Cardiac fibroblast (primary cell): ENCODE measurements at places on chromosomes 4 and X.
A peak's percentile ranks its signal among the peaks of the same experiment; 100 is the strongest.

DNA sequence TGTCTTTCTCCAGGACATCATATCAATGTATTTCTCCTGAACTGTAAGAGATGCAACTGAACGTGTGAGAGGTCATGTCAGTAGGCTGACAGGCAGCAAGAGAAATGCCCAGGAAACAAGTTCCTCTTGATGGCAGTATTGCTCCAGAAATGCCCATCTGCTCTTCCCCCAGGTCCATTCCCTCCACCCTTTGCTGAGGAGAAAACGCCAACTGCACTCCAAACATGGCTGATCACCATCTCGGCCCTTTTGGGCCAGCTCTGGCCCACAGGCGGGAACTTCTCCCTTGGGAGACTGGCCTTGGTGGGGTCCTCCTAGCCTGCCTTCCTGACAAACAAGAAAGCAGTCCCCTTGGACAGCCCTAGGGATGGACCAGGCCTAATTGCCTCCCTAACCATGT lies 276.5 kb upstream of the AGTR2 start:
- peak; percentile 11 for DNase-seq

DNA sequence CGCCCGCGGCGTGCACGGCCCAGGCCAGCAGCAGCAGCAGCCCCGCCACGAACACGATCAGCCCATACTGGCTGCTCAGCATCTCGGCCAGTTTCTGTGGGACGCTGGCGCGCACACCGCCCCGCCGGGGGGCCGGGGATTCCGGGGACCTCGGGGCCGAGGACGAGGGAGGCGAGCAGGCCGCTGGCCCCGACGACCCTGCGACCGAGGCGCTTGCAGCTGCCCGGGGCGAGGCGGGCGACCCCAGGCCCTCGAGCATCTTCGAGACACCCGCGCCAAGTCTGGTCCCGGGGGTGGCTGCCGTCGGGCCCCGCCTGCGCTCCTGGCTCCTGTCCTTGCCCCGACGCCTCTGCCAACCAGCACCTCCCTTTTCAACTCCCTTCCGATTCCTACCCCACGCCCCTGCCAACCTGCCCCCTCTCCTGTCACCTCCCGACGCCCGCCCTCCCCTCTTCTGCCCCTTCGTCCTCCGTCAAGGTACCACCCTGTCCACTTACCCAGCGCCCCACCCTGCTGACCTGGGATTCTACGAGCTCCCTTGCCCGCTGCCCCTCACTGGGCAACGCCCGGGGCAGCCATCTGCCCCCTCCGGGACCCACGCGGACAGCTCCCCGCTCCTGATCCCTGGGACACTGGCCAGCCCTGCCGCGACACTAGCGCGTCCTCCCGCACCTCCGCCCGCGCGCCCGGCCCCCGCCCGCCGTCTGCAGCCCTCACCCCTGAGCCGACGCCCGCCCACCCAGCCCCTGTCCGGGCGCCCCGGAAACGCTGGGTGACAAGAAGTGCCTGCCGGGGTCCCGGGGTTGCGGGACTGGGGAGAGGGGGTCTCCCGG lies at the start of gene OTOP1:
Gene OTOP1 (minus strand): TSS at position 324 of the 833 bp plus-strand sequence. CDS start 65 bp downstream, at position 259.
- no peak for DNase-seq

DNA sequence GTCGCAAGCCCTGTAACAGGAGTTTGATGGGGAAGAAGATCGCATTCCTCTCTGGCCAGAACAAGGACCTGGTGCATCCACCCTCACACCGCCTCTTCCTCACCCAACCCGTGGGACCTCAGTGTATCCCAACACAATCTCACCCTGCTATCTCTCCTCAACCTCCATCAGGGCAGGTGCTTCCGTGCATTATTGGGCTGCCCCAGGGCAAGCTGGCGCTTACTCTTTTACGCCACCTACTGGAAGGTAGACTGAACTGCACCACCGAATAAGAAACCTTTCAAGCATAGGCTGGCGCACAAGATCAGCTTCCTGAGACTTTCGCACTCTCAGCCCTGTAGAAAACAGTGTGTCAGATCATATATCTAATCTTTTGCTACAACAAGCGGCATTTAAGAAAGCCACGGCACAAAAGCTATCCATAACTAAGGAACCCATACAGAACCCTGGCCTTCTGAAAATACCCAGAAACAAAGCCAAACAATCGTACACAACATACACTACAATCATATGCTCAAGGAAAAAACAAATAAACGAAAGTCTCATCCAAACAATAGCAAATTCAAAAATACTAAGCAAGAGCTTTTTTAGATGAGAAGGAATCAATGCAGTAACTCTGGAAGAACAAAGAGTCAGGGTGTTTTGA lies 209.3 kb downstream of the UGT8 start:
- DNase-seq: peak; percentile 1

DNA sequence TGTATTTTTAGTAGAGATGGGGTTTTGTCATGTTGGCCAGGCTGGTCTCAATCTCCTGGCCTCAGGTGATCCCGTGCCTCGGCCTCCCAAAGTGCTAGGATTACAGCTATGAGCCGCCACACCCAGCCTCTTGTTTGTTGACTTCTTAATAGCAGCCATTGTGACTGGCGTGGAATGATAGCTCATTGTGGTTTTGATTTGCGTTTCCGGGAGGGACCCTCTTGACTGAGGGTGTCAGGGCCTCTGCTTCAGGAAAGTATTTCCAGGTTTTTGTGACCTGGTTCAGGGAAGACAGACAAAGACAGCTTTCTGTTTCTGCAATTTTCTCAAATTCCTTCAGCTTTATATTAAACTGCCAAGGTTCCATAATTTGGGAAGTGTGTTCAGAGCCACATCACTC lies 15.1 kb downstream of the CSF2RA start:
- DNase-seq: no peak

DNA sequence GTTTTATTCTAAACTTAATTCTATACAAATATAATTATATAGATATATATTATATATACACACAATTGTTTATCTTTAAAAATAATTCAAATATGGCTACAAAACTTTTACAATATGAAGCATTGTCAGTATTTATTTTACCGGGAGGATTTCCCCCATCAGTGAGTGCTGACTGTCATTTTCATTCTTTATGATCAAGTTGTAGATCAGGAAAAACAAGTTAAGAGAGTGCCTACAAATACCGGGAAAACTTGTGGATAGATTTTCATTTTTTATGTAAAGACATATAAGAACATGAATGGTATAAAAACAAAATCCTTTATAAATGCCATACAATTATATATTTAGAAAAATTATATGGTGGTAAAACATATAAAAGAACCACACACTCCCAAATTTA lies 37.8 kb downstream of the CLCN3 start:
- no peak for DNase-seq

- peak; percentile 40 for DNase-seq
These were observed 60.4 kb upstream of the ATXN3L start for GRCh38 chrX:13380211-13380610.

- peak; percentile 24 for DNase-seq
These were observed 407.6 kb downstream of the ANKRD50 start for GRCh38 chr4:124304941-124305340.

DNA sequence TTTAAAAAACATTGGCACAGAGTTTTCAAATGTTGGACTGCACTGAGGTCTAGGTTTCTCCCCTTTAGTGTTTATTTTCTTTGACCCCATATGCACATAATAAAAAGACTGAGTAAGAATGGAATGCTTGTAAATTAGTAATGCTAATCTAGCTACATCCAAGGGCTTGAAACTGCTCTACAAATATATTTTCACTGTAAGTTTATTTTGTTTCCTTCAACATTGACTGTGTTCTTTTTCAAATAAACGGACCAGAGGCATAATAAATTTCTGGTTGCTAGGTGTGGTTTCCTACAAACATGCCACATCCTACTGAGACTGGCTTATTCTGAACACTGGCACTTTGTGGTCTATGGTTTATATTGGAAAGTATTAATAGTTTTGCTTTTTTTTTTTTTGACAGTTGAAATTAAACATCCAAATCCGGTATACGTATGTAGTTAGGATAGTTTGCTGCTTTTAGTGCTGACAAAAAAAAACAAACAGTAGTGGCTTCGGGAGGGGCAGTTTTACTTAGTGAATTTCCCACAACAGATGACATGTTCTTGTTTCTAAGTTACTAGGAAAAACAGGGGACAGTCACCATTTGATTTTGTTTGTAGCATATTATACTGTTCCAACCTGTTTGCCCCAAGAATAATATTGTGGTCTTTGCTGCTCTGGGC lies 13.2 kb downstream of the CA5B start:
- DNase-seq: no peak

DNA sequence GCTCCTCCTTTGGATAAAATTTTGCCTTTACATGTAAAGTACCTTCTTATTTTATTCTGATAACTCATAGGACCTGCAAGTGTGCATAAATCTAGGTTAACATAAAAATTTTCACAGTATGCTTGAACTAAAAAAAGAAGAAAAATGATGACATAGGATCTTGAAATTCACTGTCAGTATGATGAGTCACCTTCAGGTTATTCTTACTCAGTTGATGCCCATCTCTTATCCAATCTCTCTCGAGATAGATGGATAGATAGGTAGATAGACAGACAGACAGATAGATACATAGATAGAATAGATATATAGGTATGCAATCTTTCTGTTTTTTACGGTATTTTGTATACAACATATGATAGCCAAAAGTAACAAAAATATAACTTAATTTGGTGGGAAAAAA lies 485.5 kb downstream of the NAF1 start:
- DNase-seq: no peak

GRCh38 chr4:61202638-61203435 lies 2.7 kb downstream of the ADGRL3 start:
- DNase-seq: peak; percentile 18

DNA sequence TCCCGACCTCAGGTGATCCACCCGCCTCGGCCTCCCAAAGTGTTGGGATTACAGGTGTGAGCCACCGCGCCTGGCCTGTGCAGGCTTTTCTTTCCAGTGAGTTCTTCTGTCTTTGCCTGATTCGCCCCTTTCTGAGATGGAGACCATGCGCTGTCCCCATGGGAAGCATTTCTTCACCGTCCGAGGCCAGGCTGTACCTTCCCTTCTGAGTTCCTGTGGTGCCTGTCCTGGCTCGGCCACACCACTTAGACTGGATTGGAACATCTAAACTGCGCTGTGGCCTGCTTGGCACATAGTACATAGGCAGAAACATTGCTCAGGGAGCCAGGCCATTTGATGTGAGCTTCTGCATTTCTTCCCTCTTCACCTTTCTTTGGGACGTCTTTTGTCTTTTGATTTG lies 23.7 kb downstream of the FAM193A start:
- DNase-seq: no peak

GRCh38 chr4:173682609-173683008 lies 152.6 kb upstream of the HAND2 start:
- no peak for DNase-seq

GRCh38 chrX:46837558-46838485 lies 979 bp downstream of the RP2 start:
- peak; percentile 49 for DNase-seq

DNA sequence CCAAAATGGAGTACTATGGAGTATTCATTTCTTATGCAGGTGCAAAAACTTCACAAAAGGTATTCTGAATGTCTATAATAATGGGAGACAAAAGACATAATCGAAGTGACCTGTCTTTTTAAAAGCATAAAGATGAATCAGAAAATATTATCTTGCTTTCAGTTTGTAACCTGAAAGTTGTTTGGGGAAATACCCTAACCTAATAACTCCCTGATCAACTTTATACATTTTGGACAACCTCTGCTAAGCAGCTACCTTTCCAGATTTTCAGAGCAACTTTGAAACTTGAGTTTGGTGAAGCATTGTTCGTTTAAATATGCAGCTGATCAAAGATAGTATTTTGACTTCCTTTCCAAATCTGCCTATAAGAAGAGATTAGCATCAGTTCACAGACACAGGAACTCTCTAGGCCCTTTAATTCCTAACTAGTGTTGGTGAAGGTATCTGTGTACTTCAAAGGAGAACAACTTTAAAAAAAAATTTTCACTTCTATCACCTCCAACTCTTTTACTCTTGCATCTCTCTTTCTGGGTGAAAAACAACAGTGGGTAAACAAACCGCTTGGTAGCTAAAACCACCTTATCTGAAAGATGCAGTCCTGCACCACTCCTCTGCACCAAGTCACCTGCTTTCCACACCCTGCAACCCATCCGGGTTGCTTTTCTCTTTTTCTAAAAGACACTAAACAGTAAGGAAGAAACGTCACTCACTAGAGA lies 26.5 kb downstream of the CD40LG start:
- no peak for DNase-seq

DNA sequence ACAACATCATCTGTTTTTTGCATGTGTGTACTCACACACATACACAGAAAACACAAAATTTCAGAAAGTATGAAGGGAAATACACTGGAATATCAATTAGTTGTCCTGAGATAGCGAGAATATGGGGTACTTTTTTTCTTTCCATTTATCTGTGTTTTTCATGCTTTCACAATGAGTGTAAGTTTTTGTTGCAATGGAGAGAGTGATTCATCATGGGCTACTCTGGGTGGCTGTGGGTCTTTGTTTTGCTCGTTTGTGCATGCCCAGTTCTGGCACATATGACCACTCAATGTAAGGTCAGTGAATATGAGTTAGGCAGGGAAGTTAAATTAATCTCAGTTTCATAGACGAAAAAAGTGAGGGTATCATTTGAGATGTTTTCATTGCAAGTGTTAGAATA lies 26.9 kb downstream of the XK start:
- peak; percentile 48 for DNase-seq

DNA sequence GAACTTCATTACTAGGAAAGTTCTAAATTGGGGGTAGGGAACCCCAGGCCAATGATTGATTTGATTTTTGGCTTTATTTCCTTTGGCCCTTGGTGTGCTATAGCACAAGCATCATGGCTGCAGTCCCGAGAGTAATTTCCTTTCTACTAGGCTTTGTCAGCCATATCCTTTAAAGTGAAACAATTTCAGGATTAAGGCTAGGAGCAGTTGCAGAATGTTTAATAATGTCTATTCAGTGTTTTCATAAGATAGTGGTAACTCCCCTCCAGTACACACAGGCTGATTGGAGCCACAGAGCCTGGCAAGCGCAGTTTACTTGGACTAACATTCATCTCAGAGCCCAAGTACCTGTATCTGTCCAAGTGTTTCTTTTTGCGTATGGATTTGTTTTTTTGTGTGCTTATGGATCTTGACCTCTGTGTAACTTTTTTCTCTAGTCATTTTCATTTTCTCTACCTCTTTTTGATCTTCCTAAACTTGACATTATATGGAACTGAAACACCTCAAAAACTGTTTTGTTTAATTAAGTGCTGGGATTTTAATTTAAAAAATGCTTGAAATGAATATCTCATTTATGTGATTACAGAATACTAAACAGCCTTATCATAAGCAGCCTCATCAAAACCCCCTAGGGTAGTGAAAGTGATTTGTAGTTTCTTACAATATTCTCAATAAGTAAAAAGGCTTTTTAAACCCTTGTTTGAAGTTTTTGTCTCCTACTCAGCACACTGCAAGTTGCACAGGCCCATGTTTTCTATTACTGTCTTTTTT lies 7.5 kb downstream of the STIM2 start:
- DNase-seq: peak; percentile 51

- no peak for DNase-seq
These were observed 558.2 kb upstream of the DIPK2B start for GRCh38 chrX:45758738-45759397.
